ENCODE measurements at places on chromosomes 7 and 10.

DNA sequence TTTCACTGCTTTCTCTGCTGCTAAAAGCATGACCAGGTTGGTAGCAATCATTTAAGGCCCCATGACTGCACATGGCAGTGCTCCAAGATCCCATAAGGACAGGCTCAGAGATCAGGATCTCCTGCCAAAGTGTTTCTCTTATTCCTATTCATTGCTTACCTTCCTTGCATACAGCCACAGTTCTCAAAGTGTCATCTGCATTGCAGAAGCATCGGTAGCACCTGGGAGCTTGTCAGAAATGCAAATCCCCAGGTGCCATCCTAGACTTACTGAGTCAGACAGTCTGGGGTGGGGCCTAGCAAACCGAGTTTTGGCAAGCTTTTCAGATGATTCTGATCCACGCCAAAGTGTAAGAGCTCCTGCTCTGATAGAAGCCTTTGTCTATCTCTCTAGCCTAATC lies 489.0 kb upstream of the AUTS2 start:
- DNase-seq, result no peak

DNA sequence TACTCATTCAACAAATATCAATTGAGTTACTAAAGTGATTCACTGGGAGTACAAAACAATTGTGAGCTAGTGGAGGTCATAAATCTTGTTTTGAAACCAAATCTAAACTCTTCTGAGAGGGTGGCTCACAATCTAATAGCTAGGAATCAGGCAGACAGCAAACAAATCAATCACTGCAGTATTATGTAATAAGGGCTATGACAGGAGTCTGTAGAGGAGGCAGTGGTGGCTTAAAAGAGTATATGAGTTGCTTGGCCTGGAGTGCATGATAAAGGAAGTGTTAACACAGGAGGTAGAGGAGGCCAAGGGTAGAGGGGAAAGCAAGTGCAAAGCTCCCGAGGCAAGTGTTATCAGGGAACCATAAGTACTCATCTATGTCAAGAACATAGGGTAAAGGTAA lies 16.5 kb downstream of the MYPN start:
- DNase-seq, result no peak

DNA sequence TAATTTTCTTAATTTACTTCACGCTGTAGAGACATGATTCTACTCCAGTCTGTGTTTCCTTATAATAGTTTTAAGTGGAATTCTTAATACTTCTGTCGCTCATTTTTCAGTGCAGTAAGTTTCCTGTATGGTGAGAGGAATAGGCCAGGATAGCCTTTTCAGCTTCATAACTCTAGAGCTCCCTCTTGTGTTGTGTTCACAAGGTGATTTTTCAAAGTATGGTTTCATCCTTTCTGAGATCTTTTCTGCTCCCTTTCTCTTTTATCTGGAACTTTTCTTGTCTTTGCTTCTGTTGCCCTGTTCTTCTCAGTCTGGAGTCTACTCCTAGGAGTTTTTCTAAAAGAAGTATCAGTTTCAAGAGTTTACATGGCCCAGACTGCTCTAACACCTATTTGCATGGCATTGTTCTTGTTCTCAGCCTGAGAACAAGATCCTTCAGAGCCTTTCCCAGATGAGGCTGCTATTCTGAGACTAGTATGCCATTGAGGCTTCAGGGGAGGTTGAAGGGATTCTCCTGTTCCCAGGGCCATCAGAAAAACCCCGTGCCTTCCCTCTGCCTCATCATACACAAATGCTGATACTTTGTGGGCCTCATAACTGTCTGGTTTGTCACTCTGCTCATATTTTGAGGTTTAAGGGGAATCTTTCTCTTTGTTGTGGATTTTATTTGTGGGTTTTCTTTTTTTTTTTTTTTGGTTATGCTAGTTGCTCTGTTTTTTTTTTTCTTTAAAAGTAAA lies 21.8 kb downstream of the NET1 start:
- DNase-seq, result peak; percentile 66

GRCh38 chr7:97078023-97078969 lies 39.2 kb upstream of the SDHAF3 start:
- DNase-seq, result no peak

GRCh38 chr10:1627945-1628344 lies 109.4 kb downstream of the ADARB2 start:
- DNase-seq, result no peak

GRCh38 chr7:30214651-30215137 lies 69.7 kb upstream of the ZNRF2 start:
- DNase-seq, result no peak

All from AG08395 (cell line).